ENCODE measurements at places on chromosomes 3 and 15.

- DNase-seq = no peak
These were observed 409.9 kb downstream of the FHIT start for GRCh38 chr3:60841355-60841754.

DNA sequence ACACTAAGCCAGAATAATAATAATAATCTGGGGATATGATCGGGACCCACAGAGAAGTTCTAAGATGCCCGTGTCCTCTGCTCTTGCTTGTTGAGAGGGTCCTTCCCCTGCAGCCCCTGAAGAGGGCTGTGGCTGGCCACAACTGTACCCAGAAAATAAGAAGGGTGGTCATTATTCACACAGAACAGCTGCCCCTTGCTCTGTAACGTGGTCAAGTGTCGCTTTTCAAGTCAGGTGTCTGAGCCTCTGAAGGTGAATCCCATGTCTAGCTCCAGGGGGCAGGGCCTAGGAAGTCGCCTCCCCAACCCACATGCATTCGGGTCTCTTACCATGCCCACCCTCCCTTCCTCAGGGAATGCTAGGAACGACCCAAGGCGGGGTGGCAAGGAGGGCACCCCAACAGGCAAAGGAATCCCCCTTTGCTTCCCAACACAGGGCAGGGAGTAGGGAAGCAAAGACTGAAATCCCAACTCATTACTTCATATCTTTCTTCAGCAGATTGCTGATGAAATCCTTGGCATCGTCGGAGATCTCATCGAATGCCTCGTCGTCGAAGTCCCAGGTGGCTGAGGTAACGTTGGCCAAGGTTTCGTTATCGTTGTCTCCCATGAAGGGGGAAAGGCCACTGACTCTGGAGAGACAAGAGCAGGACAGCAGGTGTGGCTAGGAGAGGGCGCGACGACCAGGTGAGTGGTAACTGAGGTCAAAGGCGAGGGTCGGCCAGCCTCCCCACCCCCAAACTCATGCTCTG, 44.3 kb upstream of the HACD2 start:
- no peak for DNase-seq

DNA sequence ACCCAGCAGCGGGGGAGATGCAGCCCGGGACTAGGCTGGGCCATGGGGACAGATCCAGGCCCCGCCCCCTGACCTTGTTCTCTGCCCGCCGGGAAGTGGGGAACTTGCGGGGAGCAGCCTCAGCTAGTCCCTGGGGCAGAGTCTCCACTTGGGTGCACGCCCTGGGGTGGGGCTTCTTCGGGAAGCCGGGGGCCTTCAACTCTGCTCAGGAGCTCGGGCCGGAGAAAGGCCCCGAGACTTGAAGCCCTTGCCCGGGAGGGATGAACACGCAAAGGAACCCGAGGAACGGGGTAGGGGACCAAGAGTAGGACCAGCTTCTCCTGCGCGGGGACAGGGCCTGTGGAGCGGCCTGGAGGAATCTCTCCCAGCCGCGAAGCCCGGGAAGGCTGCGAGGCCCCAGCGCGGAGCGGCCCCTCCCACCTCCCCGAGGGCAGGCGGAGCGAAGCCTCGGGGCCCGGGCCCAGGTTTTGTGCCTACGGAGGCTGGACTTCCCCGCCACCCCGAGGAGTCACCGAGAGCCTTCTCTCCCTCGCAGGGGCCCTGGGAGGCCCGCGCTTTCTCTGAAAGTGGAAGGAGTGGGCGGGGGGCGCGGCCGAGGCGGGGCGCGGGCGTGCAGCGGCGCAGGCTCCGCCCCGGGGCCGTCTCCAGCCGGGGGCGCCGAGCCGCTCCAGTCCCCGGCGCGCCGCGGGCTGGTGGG, at the start of gene ITPKA:
ITPKA (plus strand) TSS at position 670 of the 697 bp plus-strand sequence. CDS start 54 bp downstream, outside the sequence.
- peak; percentile 83 for DNase-seq

- DNase-seq = peak; percentile 88
These were observed 75.8 kb downstream of the AAGAB start for GRCh38 chr15:67178569-67179210.

GRCh38 chr15:41494190-41494921, 682 bp downstream of the ITPKA start:
- peak; percentile 31 for DNase-seq

GRCh38 chr3:37074178-37074577, 80.9 kb downstream of the MLH1 start:
- peak; percentile 51 for DNase-seq

DNA sequence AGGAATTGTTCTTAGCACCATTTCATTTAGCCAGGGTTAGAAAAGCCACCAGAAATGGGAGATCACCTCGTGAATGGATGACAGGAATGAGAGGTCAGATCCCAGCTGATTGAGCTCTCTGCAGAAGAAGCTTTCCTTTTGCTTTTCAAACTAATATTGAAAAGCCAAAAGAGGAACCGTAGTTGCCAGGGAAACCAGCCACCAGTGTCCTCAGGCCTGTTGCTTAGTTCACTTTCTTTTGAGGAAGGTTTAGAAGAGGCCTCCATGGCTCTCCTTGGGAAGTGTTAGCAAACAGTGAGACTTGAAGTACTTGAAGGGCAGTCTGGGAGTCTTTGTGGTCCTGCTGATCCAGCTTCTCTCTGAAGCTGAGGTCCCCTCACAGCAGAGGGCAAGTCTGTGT, 7.4 kb upstream of the CCK start:
- DNase-seq = no peak

DNA sequence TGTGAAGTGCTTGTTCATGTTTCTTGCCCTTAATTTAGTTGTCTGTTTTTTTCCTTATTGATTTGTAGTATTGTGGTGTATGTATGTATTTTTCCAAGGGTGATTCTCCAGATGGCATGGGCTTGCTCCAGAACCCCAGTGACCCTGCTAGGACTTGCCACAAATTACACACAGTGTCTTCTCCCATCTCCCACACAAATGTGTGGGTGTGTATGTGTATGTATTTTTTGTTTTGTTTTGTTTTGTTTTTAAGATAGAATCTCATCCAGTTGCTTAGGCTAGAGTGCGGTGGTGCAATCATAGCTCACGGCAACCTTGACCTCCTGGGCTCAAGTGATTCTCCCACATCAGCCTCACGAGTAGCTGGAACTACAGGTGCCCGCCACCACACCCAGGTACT, 36.2 kb upstream of the ARID3B start:
- no peak for DNase-seq

DNA sequence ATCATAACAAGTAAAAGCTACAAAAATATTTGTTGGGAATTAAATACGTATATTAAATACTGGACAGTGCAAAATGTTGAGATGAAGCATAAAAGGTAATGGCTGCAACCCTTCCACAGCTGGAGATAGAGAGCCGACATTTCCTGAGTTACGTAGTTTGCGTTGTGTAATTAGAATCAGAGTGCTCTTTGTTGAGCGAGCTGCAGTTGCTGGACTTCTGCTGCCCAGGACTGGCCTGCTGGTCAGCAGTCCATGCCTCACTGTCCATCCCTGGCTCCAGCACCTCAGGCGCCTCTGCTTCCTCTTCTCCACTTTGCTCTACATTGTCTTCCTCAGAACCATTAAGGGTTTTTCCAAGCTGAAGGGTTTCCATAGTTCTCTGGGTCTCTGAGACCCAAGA, 28.4 kb upstream of the SHC4 start:
- DNase-seq = no peak

- peak; percentile 31 for DNase-seq
These were observed 139.6 kb downstream of the RBPMS2 start for GRCh38 chr15:64635499-64636495.

- no peak for DNase-seq
These were observed 94.2 kb upstream of the ALDH1A3 start for GRCh38 chr15:100785181-100786138.

DNA sequence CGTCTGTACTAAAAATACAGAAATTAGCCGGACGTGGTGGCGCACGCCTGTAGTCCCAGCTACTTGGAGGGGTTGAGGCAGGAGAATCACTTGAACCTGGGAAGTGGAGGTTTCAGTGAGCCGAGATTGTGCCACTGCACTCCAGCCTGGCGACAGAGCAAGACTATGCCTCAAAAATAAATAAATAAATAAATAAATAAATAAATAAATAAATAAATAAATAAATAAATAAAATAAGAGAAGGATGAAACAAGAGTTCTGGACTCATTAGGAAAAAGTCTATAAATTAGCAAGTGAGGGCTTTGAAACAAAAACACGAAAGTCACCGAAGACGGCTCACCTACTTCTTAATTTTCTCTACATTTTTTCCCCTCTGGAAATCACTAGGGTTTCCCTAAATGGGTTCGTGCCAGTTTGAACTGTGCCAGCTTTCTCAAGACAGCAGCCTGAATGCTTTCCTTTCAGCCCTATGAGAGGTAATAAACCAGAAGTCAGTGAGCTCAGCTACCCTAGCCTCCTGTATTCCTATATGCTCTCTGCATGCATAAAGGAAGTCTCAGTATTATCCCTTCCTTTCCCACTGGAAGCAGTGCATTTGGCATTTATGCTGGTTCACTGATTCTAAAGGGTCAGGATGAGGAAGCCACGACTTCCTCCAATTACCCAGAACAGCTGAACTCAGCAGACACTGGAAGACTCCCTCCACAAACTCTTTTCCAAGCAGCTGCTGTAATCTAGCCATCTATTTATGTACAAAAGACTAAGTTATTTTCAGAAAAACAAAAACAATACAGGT, 266.9 kb downstream of the ZBBX start:
- DNase-seq = no peak

DNA sequence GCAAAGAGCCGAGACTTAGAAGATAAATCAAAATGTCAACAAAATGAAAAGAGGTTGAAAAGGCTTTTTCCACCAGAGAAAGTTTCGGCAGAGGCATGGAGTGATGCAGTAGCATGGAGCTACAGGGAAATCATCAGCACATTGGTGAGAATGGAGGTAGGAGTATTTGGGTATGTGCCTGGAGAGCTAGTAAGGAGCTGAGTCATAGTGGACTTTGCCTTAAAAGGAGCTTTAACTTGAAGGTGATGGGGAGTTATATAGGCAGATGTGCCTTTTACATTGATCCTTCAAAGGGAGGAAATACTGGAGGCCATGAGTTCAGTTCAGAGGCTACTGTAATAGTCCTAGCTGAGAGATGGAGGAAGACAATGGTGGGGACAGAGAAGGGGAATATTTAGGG, 44.3 kb downstream of the IL5RA start:
- DNase-seq = no peak

DNA sequence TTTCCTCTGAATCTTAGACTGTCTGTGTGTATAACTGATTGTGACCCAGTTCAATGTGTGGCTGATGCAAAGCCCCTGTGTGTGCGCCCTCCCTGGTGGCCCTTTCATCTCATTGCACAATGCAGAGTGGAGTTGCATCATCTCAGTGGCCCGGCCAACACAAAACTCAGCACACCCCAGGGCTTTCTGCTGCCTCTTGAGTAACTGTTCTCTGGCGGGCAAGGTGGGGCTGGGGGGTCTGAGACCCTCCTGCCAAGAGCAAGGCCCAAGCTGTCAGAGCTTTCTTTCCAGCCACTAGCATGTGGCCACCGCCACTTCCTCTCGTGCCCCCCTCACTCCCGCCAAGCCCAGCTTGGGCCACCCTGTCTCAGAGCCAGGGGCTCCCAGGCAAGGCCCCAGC, 80.7 kb upstream of the ALDH1L1 start:
- peak; percentile 62 for DNase-seq

DNA sequence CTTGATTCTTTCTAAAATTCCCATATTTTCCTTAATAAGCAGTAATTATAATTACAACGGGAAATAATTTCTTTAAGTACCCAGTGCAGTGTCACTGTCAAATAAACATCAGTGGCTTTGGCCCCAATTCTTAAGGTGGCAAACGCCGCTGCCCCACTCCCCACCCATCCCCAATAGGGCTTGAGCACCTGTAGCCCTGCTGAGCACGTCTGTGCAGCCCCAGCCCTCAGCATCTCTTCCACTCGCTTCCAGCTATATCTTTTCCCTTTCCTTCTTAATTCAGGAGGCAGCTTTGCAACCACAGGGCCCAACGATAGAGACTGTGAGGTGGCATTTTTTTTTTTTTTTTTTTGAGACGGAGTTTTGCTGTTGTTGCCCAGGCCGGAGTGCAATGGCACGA, 9.0 kb downstream of the PPM1M start:
- DNase-seq = no peak

GRCh38 chr15:89936051-89936785, 23.5 kb upstream of the ARPIN start:
- DNase-seq = no peak

Data from AG08396 (cell line).